NCI-H69 (cell line): ENCODE measurements at places on chromosomes 5 and 9.

DNA sequence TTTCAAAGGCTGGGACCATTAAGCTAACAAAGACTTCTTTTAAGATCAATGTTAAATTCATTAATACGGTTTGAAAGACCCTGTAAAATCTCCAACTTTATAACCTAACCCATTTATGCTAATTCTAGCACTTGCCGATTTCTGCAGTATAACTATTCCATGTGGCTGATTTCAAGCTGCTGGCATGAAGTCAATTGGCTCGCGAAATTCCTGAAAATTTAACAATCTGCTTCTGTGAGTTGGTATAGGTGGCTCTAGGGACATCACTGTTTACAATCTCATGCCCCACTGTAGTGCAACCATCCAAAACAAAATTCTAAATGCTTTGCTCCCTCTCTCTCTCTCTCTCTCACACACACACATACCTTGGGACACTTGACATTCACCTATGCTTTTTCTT, 70.2 kb downstream of the LPAR1 start:
- DNase-seq = no peak

DNA sequence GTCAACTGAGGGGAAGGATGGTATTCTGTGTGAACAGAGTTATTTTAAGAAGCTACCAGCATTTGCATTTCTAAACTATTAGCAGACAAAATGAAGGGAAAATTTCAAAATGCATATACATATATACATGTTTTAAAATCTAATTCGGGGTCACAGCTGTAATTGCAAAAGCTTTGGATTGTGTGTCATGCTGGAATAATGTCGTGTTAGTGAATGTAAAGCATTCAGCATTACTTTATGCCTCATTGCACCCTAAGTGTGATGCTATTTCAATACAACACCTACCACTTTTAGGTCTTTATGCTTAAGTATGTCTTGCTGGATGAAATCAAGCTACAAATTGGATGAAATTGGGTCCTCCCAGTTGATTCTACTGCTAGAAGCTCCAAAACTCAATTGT, 687.6 kb upstream of the MEF2C start:
- no peak for DNase-seq

GRCh38 chr5:172768098-172768572, 2.9 kb downstream of the DUSP1 start:
- no peak for DNase-seq

DNA sequence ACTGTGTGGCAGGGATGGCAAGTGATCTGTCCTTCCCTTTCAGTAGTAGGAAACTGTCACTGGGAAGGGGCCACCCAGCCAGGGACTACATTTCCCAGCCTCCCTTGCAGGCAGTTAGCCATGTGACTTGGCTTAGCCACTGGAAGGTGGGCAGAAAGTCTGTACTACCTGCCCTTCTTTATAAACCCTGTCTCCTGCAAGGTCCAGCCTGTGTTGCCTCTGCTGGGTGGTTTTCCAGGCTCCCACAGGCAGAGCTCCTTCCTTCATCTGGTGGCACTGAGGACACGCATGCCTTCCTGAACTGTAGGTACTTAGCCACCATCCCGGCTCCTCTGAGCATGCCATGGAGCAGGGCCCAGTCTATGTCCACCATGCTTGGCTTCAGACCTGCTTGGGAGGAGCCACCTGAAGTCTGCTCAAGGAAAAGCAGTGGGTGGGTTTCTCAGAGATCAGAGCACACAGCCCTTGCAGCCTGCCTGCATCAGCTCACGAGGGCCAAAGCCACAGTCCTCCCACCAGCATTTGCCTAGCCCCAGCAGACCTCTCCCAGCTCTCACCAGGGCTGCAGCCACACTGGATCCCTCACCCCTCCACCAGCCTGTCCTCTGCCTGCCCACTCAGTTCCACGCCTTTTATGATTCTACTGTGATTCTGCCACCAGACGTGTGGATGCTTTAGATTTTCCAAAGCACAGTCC, 16.7 kb upstream of the SLC25A51 start:
- DNase-seq = peak; percentile 31

- peak; percentile 58 for DNase-seq
Observed at GRCh38 chr5:140855772-140856674, at the start of gene PCDHA10. TSS of gene PCDHA10 (plus strand) at chr5:140855897. CDS start at chr5:140856049, 152 bp downstream.

DNA sequence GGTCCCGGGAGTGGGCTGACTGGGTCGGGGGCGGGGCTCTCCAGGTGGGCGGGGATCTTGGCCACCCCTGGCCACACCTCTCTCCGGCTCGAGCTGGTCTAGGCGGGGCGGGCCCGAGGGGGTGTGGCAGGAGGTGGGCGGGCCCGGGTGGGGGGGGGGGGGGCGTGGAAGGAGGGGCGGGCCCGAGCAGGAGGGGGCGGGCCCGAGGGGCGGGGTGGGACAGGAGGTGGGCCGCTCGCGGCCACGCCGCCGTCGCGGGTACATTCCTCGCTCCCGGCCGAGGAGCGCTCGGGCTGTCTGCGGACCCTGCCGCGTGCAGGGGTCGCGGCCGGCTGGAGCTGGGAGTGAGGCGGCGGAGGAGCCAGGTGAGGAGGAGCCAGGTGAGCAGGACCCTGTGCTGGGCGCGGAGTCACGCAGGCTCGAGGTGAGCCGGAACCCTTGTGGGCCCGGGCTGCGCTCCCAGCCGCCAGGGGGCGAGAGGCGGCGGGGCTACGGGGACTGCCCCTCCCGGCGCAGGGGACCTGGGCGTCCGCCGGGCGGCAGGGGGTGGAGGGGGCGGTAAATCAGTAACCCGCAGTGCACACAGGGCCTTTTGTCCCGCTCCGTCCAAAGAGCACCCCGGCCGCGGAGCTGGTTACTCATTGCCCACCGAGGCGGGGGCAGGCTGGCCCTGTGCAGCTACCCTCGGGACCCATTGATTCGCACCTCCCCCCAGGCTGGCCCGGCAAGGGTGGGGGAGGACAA, at the start of gene FGFR4:
Gene FGFR4 (plus strand): TSS at position 262 of the 744 bp plus-strand sequence. CDS start 2,688 bp downstream, outside the sequence.
- peak; percentile 90 for DNase-seq

DNA sequence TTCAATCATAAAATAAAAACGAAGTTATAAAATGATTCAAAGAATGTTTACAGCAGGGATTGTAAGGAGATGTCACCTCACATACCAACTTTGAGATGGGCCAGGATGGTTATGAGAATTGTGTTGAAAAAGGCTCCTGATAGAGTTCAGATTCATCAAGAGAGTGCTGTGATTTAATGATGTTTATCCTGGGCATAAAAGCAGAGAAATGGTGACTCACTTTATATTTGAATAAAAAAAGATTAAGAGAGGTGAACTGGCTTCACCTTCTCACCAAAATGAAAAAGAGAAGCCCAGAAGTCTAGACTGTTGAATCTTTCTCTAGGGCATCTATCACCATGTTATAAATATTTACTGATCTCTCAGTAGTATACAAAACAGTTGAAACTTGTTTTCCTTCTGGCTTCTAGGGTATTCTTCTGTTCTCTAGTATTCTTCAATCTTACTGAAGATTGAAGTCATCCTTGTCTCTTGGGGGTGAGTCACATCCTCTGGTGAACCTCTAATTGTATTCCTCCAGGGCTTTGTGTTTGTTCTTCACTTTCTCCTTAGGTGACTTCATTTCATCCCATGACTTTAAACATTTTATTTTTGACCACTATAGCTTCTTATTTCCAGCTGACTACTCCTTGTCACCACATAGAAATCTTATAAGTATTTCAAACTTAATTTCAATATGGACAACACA, 1237.3 kb upstream of the C9orf72 start:
- DNase-seq = peak; percentile 37

- DNase-seq = no peak
Observed at GRCh38 chr5:73433982-73434342, 14.6 kb downstream of the FOXD1 start.

DNA sequence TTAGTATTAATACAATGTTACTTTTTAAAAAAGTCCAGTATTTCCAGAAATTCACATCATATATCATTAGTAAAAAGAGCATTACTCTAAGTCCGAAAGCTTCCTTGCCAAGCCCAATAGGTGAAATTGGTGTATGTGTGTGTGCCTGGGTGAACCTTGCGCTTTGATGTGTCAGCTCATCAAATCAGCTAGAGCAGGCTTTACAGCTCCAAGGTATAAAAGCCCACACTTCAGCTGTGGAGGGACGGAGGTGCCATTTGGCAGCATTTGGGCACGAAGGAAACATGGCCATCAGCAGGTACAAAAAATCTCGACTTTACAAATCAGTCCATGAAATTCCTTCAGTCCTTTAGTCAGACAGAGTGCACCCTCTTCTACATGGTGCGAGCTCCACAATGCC, 76.5 kb upstream of the IL7R start:
- DNase-seq = no peak

DNA sequence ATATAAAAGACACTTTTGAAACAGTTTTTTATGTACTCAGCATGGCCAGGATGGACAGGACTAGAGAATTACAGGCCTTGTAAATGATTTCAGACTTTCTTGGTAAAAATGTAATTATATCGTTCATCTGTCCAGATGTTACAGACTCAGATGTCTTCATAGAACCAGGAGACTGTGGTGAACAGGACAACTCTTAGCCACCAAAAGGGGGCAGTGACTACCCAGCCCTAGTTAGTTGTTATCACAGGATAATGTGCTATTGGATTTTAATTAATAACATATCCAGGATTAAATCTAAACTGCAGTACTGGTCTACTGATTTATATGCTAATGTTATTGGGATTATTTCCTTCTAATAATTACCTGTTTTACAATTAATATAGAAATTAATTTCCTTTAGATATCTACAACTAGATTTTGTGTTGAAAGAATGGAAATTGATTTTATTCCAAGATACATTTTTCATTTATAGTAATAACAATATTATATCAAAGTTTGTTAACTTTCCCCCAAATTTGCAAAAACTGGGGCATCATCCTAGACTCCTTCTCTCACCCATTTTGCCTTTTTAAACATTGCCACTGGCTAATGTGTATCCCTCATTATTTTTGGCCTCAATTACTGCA, 99.4 kb downstream of the MTREX start:
- peak; percentile 68 for DNase-seq

GRCh38 chr5:8943301-8943700, 602.6 kb downstream of the SEMA5A start:
- DNase-seq = no peak

DNA sequence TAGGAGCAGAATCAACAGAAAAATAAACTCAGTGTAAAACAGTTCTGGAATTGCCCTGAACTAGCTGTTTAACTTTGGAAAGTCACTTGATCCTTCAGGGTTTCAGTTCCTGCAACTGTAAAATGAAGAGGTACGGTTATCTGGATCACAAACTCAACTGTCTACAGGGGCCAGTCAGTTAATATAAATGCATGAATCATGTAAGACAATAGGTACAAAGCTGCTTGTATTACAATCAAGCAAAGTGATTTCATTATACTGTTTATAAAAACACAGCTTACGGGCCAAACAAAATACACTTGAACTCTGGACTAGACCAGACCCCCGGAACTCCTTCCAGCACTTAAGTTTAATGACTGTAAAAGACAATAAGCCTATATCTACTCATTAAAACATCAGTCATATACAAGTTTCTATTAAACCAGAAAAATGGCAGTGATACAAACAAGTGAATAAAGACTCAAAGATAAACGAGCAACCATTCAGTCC, 73.0 kb downstream of the MRPS27 start:
- no peak for DNase-seq

GRCh38 chr9:113641100-113641885, 177.8 kb downstream of the RGS3 start:
- DNase-seq = no peak

DNA sequence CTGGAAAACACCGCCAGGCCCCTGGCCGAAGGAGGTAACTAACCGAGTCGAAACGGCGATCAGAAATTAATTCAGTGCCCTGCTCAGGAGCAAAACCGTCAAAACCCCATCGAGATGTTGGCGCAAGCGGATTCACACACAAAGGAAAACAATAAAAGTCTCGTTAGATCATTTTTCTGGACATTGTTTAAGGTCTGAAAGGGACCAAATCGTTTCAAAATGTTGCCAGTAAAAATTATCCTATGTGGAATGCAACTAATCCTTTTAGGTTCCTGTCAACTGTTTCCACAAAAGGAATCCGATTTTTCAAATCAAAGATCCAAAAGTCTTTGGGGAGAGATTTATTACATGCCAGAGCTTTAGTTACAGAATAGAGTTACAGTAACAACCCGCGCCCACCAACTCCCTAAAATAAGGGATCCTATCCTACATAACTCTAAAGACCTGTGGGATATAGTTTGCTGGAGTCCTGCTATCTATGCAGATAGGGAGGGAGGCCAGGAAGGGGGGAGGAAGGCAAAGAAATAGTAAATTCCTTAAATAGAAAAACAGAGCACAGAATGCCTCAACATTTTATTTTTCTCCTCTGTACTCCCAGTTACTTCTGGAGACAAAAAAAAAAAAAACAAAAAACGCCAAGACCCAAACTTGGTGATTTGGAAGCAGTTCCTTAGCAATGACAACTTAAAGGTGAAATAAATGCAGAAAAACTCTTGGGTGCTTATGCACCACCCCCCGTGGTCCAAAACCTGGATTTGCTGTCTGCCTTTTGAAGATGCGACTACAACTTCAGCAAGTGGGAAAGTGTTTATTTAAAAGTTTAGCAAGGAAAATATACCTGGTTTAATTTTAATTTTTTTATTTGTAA, 10.6 kb downstream of the FOXD1 start:
- no peak for DNase-seq

DNA sequence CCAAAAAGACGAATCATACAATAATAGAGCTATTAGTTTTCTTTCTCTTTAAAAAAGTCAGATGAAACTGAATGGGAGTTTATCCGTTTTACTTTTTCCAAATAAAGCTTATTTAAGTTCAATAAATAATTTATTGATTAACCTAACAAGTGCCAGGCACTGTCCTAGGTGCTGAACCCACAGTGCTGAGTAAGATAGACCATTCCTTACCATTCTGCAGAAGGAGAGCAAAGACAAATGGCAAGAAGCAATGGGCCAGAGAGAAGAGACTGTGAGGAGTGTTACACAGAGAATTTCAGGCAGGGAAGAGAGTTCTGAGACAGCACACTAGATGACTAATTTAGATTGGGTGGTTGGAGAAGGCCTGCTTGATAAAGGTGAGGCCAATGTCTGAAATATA, 127.2 kb downstream of the AUH start:
- no peak for DNase-seq

GRCh38 chr9:99748266-99748665, 73.4 kb upstream of the NR4A3 start:
- no peak for DNase-seq

DNA sequence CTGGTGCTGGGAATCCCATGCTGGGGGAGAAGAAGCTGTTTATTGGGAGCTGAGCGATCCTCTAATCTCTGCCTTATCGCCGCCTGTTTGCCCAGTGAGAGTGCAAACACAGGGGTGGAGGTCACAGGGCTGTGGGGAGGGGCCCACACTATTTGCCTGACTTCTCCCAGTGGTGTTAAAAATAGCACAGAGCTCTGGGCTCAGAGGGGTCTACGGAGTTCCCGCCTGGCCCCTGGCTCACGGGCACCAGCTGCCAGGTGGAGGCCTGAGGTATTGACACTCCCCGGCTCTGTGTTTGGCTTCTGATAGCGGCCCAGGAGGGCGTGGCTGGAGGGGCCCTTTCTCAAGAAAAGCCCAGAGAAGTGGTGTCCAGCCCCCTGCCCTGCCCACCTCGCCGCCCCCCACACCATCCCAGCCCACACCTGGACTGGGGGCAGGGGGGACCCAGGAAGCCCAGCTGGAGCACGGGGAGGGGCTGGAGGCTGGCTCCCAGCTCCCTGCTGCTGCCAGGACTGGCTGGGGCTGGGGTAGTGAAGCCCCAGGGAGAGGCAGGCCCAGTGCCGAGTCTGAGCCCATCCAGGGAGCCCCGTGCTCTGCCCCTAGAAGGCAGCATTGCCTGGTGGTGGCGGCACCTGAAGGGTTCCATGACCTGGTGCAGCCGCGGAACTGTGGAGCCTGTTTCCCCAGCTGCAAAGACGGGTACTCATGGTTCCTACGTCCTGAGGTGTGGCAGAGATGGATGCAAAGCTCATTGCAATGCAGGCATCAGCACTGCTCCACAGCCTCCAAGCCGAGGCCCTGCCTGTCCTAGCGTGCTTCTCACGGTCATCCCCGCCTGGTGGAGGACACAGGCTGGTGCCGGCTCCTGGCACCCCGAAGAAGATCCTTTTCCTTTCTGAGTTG, 35.7 kb upstream of the EGFL7 start:
- DNase-seq = peak; percentile 83
